ENCODE measurements at places on chromosomes 4 and X.

DNA sequence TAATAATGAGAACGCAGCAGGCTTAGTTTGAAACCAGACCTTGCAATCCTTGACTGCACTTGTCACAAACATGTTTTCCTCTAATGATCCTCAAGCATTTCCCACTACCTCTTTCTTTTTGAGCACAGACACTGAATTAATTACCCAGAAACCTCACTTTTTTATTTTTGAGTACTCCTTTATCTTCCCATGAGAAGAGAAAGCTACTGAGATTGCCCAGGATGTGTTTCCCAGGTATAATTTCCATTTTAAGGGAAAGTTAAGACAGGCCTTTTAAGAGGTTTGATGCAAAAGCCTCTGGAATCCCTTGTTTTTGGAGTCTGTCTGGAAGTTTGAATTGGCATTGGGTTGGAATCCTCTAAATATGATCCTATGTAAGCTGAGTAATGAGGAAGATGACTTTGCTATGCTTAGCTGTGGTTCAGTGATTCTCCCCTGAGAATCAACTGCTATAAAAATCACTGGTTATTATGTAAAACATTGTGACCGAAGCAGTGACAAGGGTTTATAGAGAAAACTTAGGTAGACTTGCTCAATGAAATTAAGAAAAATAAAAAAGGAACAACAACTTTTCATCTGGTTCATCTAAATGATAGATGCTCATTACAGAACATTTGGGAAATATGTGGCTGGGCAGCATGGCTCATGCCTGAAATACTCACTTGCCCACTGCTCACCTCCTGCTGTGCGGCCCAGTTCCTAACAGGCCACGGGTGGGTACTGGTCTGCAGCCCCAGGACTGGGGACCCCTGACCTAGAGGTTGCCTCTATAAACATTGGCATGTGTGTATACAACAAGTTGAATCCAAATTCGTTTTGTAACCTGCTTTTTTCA lies 10.8 kb upstream of the RHOH start:
- no peak for DNase-seq

DNA sequence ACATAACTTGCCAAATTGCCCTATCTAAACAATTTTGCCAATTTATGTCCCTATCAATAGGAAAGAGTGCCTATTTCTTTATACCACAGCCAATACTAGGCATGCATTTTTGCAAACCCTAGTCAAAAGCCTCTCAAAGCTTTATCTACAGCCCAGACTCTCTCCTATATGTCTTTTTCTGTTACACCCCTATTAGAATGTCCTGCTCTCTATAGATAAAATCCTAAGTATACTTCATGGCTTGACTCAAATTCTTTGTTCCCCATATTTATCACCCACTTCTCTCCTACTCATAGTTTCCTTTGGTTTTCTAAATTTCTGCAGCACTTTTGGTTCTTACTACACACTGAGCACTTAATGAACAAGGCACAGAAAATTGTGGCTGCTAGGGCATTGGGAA lies 38.0 kb downstream of the NUP62CL start:
- no peak for DNase-seq

- DNase-seq: no peak
Measured at GRCh38 chr4:149521611-149522425, 293.8 kb downstream of the IQCM start.

DNA sequence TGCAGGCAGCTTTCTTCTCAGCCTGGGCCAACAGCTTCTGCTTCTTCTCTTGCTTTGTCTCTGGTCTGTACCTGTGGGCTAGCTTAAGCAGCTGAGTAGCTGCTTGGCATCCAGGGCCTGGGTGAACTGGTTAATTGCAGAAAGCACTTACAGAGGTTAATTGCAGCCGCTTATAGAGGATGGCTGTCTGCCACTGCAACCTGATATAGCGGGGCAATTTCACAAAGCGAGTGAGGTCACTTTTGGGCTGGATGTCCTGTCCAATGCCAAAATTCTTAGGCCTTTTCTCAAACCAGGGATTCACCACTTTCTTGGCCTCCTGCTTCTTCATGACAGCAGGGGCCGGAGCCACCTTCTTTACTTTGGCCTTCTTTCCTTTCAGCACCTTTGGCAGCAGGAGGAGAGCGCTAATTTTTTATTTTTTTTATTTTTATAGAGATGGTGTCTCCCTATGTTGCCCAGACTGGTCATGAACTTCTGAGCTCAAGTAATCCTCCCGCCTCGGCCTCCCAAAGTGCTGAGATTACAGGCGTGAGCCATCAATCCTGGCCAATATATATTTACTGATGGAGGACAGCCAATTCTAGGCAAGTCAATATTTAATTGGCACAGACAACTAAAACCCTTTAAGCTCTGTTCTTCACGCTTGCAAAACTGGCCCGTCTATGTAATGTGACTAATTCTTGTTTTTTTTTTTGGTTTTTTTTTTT lies 61.0 kb downstream of the ENOPH1 start:
- DNase-seq: peak; percentile 95

GRCh38 chr4:166143227-166143626 lies 270.2 kb downstream of the TLL1 start:
- DNase-seq: no peak

GRCh38 chr4:26531491-26532116 lies 41.3 kb upstream of the CCKAR start:
- no peak for DNase-seq

- DNase-seq: no peak
Measured at GRCh38 chrX:42290608-42291007, 367.3 kb upstream of the CASK start.

- DNase-seq: peak; percentile 18
Measured at GRCh38 chr4:163554870-163555465, 60.5 kb downstream of the TMA16 start.

DNA sequence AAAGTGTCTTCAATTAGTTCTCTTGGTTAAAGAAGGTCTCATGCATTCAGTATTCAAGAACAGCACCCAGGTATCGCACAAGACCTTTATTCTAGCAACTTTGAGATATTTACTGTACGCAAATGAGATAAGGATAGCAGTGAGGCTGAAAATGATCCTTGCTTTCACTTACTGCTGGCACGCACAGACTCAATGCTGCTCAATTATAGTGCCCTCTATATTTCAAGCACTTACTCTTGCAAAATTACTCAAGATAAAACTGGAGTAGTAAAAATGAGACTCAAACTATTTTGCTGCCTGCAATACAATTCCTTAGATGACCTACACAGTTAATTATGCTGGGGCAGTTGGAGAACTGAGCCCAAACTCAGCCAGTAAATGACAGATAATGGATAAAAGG lies 60.9 kb downstream of the ADGRA3 start:
- DNase-seq: no peak

GRCh38 chr4:79362626-79363025 lies 36.8 kb upstream of the NAA11 start:
- DNase-seq: no peak

GRCh38 chr4:53545273-53545672 lies 46.0 kb downstream of the LNX1 start:
- DNase-seq: no peak

- no peak for DNase-seq
Measured at GRCh38 chr4:59647500-59647899, 1552.6 kb upstream of the ADGRL3 start.

GRCh38 chr4:183304538-183304937 lies 15.5 kb downstream of the CLDN22 start:
- DNase-seq: no peak

DNA sequence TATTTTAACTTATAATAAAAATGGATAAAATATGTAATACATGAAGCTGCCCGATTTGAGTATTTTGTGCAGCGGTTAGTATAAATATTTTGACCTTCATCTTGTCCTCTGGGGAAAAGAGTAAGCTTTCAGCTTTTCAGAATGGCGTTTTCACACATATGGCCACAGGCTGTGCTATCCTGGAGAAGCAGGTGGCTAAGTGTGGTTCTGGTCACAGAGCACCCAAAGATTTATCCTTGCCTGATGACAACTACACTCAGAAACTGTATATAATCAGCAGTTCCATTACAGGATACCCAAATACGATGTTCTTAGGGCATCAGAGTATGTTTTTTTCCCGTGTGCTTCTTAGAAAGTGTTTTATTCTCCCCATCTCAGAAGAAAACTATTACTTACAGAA lies 42.3 kb upstream of the ANK2 start:
- DNase-seq: no peak

DNA sequence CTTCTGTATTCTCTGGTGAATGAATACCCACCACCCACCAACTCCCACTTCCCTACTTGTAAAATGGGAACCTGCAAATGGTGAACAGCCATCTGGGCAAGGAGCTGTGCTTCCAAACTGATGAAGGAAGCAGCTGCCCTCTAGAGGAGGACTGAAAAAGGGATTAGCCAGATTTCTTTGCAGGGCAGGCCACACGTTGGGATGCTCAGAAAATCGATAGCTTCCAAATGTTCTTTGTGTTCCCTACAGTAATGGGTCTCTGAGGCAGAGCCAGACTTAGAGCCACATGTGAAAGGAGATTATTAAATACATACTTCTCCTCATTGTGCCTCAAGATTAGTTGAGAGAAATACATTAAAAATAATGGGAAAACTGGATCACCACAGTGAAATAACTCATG lies 39.3 kb upstream of the LPAR4 start:
- DNase-seq: no peak

GRCh38 chrX:24777660-24778059 lies 83.9 kb downstream of the POLA1 start:
- no peak for DNase-seq

DNA sequence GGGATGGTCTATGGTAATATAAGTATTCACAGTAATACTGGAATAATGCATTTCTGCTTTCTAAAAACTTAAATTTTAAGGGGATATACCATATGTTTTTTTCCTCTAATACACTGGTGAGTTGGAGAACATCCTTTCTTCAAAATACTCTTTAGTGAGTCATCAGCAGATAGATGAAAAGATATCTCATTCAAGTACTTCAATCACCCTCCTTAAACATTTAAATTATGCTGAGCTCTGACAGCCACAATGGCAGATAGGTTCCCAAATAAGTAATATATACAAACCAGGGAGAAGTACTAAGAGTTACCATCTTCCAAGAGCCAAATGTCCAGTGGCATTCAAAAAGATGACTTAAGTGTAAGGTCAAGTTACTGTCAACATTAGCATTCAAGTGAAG lies 52.2 kb downstream of the AMMECR1 start:
- DNase-seq: no peak

DNA sequence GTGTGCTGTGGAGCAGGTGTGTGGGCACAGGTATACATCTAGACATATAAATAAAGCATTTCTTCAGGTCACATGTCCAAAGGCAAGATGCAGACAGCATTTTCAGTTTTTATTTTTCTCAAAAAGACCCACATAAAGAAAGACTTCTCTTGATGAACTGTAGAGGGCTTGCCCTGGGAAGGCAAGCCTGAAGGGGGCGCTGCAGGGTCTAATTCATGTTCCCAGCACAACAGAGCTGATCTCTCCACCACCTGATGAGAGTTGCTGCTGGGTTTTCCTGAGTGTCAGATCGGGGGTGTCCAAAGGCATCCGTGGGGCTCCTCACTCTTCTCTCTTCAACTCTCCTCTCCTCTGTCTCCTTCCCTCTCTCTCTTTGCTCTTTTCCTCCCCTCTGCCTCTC lies 26.6 kb downstream of the ADRA2C start:
- DNase-seq: peak; percentile 17

DNA sequence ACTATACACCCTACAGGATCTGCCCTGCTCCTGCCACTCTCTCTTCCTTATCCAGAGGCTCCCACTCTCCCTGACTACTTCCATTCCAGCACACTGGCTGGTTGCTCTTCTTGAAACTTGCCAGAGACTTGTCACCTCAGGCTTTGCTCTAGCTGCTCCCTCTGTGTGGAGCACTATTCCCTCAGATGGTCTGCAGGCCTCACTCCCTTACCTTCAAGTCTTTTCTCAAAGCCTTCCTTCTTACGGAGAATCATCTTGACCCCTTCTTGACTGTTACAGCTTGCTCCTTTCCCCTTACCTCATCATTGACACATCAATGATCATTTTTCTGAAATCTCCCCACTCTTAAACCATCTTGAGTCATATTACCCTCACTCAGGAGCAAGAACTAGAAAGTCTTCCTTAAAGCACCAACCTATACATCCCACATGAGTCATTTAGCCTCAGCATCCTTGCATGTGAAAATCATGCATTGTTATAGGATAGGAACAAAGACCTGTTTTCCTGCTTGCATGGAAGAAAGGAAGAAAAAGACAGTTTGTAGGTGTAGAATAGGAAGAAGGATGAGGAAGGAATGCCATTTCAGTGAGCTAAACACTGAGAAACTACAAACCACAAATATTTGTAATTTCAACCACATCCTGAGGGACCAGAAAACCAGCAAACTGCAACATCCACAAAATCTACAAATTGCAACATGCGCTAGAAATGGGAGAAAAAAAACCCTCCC lies 55.7 kb downstream of the ANTXR2 start:
- DNase-seq: no peak

DNA sequence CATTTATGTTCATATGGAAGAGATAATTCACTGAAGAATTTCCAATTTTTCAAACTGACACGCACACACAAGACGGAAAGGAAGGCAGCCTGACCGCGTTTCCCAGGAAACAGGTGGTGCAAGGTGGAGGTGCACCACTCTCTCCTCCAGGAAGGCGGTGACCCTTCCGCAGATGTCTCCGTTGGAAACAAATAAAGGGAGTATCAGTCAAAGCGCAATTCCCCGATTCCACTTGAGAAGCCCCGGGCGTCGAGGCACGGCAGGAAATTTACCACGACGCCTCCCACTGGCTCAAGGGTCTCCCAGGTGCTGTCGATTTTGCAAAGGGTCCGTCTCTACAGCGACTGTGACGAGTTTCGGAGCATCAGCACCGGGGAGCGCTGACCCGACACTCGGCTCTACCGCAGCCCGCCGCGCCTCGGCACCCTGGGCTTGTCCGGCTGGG lies 770 bp upstream of the TIGD2 start:
- DNase-seq: peak; percentile 59

- DNase-seq: no peak
Measured at GRCh38 chr4:189940178-189941004, at the start of gene FRG1. Gene FRG1 (plus strand): TSS chr4:189940872. CDS start chr4:189941010, 138 bp downstream.

DNA sequence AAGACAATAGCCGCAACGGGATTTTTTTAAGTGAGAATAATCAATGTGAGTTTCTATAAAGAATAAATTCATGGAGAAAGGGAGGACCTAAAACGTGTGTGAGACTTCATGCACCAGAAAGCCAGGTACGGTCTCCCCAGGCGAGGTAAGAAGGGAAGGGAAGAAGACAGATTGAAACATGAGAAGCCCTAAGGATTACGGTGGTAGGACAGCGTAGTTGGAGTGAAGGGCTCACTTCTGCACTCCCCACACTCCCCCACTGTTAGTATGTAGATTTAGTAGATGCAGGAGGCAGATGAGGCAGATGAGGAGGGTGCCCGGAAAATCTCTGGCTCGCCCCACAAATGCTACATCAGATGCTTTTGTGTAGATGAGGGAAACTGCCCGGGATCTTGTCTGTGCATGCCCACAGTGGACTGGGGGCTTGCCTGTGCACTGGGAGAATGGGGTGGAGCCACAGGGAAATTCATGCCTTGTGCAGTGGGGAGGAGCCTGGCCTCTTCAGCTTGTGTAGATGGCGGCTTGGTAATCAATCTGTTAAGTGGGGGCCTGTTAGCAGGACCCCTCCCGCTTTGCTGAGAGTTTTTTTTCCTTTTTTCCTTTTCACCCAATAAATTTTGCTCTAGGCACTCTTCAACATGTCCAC lies 1544.5 kb upstream of the TENM3 start:
- no peak for DNase-seq

GRCh38 chr4:46645126-46645525 lies 255.2 kb upstream of the GABRA2 start:
- DNase-seq: no peak

All from NCI-H1092 treated with DMSO at 0.1 percent for 48 hours (cell line).